ENCODE measurements at places on chromosomes 13 and 19.

DNA sequence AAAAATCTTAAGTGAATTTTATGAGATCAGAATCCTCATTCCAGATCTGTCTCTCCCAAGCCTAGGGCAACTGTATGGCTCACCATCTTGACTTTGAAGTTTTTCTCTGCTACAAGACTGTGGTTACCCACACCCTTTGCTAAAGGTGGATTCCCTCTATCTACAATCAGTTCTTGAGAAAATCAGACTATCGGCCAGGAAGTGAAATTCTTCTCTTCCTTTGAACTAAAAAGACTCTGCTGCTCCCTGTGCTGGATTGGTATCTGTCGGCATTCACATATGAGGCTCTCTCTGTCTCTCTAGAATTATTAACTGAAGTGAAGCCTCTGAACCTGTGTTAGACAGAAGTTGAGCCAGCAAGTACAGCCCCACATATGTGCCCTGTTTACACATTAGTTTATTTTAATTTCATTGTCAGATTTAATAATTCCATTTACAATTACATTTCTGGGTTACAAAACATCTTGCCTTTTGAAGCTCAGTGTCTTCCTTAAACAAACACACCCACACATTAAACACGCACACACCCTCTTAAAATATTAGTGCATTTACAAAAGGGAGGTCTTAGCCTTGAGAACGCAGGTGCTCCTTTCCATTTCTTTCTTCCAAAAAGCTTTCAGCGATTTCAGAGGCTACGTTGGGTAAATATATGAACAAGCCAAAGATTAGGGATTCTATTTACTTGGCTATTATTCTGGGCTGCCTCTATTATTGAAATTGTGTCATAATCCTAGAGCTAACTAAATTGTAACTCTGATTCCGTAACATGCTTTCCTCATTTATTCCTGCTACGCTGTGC lies 145.7 kb downstream of the MIPEP start:
- DNase-seq = no peak

DNA sequence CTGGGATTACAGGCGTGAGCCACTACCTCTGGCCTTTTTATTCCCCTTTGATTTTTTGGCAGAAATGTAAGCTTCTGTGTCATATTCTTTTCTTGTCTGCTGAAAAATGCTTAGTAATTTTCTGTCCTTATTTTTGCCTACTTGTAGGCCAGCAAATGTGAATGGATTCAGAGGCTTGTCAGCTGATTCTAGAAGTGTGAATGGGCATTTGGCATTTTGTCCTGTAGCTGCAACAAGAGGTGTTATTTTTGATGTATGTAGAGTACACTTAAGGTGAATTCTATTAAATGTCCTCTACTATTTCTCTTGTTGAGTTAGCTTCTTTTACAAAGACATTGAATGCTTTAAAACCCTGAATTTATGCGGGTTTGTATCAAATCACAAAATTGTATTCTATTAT lies 50.0 kb downstream of the FRY start:
- no peak for DNase-seq

GRCh38 chr13:23505007-23505406 lies 65.2 kb upstream of the TNFRSF19 start:
- DNase-seq = no peak

DNA sequence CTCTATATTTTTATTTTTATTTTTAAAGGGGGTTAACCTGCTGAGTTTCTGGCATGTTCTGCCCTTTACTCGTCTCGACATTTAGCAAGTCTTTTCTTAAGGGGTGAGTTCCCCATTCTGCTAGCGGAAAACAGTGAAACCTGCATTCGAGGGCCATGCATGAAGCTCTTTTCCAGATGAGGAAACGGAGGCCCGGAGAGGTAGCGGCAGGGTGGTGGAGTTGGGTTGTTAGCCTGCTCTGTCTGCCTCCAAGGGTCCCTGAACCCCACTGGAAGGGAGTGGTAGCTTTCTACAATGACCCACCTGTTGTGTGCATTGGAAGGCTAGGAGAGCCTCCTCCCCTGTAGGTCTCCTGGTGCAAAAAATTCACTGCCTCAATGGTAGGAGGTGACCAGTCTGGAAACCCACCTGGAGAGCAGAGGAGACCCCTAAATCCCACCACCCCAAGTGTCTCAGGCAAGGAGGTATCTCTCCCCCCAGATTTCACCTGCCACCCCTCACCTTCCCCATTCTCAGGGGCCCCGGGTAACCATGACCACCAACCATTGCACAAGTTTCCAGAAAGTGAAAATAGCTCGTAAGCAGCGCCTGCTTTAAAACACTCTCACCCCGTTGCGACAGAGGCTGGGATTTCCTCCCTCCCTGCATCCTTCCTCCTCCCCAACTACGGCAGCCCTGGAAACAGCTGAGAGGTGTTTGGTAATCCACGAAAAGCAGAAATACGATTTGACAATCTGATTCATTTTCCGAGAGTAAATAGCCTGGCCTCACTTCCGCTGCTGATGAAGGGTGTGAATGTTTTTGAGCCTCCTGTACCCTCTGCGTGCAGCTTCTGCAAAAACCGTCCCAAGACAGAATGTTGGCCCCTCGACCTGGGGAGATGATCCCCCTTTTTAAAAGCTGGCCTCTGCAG lies 3.5 kb downstream of the KLF2 start:
- DNase-seq = no peak

DNA sequence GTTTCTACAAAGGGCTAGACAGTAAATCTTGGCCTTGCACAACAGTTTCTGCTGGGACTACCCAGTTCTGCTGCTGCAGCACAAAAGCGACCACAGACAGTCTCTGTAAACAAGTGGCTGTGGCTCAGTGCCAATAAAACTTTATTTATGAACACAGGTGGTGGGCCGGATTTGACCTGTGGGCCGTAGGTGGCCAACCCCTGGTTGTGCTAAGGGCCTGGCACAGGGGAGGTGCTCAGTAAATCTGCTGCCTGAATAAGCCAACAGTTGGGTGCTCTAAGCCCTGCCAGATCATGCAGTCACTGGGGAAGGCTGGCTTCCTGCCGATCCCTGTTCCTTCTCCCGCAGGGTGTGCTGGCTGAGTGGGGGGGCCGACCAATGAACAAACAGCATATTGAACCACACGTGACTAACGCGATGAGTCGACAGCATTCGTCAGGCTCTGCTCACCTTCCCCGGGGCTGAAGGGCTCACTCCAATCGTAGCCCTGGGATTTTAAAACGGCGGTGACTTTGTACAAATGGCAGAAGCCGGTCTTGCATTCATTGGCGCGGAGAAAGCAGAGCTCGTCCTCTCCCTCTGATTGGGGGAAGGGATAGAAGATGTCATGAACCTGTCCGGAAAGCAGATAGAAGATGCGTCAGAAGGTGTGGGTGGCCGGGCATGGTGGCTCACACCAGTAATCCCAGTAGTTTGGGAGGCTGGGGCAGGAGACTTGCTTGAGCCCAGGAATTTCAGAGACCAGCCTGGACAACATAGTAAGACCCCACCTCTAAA lies 24.3 kb upstream of the MYDGF start:
- DNase-seq = no peak

DNA sequence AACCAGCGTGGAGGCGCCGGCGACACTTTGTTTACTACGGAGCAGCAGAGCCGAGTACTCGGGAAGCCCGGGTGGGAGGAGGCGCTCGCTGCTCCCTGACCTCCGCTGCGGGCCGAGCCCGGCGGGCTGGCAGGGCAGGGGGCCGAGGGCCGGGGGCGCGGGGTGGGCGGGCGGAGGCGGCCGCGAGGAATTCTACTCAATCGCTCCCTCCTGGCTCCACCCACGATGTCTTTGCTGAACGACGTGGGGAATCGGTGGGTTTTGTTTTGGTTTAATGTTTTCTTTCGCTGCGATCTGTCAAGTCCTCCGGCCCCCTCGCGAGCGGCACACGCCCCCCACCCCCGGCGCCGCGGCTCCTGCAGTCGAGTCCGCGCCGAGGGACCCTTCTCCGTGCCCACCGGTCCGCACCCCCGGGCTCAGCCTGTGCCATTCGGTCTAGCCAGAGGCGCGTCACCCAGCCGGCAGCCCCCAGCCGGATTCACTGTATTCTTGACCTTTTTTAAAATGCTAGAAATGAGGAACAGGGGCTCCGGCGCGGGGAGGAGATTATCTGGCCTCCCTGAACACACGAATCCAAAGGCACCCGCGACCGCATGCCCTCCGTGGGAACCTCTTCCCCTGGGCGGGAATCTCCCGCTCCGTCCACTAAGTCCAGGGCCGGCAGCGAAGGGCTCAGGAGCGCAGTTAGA lies 636 bp upstream of the FOXO1 start:
- no peak for DNase-seq

DNA sequence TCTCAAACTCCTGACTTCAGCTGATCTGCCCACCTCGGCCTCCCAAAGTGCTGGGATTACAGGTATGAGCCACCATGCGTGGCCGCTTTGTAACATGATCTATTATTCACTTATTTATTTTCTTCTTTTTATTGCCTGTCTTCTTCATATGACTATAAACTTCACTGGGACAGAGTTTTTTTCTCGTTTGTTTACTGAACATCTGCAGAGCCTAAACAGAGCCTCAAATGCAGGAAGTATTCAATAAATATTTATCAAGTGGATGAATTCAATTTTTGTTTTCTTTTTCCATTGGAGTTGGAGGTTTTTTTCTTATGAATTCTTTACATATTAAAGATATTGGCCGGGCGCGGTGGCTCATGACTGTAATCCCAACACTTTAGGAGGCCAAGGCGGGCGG lies 54.7 kb downstream of the SKA3 start:
- DNase-seq = no peak

DNA sequence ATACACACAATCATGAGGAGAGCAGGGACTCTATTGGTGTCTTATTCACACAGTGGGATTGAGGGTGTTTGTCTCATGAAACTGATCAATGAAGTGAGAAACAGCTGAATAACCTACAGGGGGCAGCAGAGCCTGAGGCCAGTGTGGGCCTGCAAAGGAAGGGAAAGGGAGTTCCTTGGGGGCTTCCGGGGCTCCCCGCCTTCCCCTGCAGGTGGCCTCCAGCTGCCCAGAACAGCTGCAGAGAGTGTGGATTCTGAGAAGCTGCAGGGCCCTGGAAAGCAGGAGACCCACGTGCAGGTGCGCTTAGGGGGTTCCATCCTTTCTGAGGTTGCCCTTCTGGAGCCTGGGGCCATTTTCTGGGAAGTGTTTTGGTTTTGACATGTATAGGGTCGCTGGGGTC lies 20.1 kb downstream of the ZNF763 start:
- DNase-seq = no peak

DNA sequence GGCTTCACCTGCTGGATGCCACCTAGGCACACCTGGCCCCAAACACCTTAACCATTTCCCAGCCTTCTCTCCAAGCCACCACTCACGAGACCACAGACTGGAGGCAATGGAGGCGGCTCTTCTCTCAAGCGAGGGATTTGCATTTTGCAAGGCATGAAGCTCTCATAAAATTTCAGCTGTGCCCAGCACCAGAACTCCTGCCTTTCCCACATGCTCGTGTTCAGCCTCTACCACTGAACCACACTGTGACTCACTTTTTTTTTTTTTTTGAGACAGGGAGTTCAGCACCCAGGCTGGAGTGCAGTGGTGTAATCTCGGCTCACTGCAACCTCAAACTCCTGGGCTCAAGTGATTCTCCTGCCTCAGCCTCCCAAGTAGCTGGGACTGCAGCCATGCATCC lies 10.6 kb downstream of the NANOS3 start:
- DNase-seq = no peak

DNA sequence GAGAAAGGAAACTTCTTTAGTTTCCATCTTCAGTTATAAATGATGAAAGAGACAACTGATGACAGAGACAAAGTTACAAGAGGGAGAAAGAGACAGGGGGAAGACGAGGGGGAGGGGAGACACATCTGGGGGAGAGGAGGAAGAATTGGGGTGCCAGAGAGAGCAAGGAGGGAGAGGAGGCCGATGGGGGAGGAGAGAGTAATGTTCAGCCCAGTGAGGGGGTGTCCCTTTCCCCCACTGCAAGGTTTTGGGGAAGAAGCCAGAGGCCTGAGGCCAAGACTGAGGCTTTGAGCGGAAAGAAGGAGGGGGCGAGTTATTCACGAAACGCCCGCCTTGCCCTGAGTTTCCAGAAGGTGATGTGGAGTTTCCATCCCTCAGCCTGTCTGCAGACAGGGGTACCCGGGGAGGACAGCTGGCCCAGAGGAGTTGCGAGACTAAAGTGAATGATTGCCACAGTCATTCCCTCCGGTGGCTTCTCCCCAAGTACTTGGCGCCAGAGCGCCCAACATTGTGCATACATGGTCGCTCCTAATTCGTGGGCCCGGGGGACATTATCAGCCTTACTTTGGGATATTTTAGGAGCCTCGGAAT lies 558 bp upstream of the PPAN start:
- DNase-seq = no peak

GRCh38 chr13:98175823-98176222 lies 1.2 kb downstream of the RNF113B start:
- no peak for DNase-seq

DNA sequence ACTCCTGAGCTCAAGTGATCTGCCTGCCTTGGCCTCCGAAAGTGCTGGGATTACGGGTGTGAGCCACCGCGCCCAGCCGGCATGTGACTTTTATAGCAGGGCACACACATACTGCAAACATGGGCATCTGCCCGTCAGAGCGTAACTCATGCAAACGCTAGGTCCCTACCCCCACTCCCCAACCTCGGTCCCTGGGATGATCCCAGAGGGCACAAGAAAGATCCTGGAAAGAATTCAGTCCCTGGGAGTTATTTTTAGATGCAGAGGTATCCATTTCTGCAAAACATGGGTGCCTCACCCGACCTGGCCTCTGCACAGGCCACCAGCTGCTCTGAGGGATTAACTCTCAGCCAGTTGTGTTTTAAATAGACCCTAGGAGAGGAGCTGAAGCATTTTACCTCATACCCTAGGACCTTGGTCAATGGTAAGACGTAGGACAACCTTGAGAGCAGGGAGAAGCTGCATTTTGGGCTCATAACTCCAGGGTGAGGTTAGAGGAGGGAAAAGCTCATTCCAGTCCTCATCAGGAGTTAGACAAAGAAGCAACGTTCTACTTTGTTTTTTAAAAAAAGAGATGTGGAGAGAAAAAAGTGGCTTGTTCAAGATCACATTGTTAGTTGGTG lies 10.8 kb downstream of the TMEM38A start:
- no peak for DNase-seq

DNA sequence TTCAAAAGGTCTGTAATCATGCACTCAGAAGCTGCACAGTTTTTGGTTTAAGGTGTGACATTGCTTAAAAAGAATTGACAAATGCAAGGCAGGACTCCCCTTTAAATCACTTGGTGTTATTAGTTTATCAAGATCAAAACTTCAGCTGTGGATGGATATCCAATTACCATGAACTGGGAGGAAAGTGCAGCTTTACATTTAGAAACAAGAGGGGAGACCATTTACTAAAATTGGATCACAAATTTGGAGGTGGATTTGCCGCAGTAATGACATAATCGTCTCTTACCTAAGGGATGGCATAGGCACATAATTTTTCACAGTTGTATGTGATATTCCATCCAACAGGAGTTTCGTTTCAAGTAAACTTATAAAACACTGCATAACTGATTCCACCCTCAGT lies 1610.2 kb downstream of the SLITRK5 start:
- no peak for DNase-seq

- no peak for DNase-seq
Observed at GRCh38 chr13:75702476-75702875, 66.3 kb downstream of the LMO7 start.

- DNase-seq = no peak
Observed at GRCh38 chr13:29336356-29336755, 259.1 kb downstream of the SLC7A1 start.

GRCh38 chr13:49042476-49042875 lies 66.8 kb downstream of the FNDC3A start:
- no peak for DNase-seq

- DNase-seq = no peak
Observed at GRCh38 chr19:29690842-29691241, 24.2 kb downstream of the C19orf12 start.

- DNase-seq = no peak
Observed at GRCh38 chr19:56119582-56119978, 1.5 kb downstream of the ZNF787 start.
